Fibroblast of villous mesenchyme (primary cell): ENCODE measurements at places on chromosomes 2 and 18. TPM values are rescaled to one million over a fixed set of nuclear protein-coding genes. Genes with fewer than 3 reads are reported as not detected.

- no peak for DNase-seq
Measured at GRCh38 chr2:231321021-231321420, 74.5 kb upstream of the B3GNT7 start.

- DNase-seq = no peak
Measured at GRCh38 chr2:98776136-98776535, 45.2 kb upstream of the MGAT4A start.

DNA sequence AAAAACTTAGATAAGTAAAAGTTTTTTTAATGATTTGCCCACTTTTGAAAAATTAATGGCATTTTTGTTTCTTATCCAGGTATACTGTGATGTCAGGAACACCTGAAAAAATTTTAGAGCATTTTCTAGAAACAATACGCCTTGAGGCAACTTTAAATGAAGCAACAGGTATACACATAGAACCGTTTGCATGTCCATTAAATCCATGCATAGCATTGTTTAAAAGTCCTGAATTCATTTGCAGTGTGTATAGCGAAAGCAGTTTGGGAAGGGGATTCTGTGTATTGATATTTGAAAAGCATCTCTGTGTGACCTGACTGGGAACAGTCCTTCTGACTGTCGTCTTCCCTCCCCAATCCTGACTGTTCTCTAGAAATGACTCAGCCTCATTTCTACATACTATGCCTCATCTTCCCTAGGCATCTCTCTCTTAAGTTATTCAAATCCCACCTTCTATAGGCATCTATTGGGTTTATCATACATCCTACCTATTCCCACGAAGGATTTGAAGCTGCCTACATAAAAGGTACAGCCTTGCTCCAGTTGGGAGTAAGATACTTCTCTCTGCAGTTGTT, 79.2 kb upstream of the MAP3K20 start:
- DNase-seq = no peak

KCNK3 gene
- total RNA-seq = under 0.01 TPM in 2 replicates

CPO gene
- total RNA-seq = not detected in 2 replicates
